ENCODE measurements at places on chromosomes 1 and 21.

GRCh38 chr1:227234998-227235405 is 83.3 kb downstream of the CDC42BPA start:
- DNase-seq: peak; percentile 51

DNA sequence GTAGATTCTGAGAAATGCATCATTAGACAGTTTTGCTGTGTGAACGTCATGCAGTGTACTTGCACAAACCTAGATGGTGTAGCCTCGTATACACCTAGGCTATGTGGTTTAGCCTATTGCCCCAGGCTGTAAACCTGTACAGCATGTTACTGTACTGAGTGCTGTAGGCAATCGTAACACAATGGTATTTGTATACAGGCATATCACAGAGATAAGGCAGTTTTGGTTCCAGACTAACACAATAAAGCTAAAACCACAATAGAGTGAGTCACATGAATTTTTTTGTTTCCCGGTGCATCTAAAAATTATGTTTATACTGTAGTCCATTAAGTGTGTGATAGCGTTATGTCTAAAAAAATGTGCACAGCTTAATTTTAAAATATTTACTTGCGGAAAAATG is 6.9 kb downstream of the IL10RB start:
- no peak for DNase-seq

DNA sequence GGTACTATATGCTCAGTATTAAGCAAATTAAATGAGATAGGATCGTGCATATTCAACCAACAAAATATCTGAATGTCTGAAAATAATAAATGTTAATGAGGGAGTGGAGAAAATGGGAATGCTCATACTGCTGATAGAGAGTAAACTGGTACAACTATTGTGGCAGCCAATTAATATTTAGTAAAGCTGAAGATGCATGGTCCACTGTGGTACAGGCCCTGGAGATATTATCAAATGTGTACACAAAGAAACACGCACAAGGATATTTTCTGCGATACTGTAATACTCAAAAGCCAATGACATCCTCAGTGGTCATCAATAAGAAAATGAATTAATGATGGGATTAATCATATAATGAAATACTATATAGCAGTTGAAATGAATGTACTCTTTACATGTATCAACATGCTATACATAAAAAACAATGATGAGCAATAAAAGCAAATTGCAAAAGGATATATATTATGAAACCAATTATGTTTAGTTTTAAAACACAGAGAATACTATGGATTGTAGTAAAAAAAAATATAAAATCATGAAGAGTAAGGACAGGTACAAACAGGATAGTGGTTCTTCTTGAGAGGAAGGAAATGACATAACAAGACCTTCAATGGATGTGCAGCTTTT is 25.0 kb downstream of the MRPL39 start:
- no peak for DNase-seq

GRCh38 chr1:154404511-154404931 is 622 bp upstream of the IL6R start:
- DNase-seq: no peak

DNA sequence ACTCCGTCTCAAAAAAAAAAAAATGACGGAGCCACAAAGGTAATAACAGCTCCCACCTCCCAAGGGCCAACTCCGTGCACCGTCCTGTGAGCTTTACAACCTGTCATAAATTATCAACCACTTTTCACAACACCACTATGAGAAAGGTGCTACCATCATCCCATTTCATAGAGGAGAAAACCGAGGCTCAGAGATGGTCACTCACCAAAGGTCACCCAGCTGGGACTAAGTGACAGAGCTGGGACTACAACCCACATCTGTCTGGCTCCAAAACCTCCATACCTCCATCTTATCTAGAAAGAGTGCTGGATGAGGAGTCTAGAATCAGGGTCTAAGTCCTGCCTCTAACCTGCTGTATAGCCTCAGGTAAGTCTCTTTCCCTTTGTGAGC is 43.6 kb upstream of the ECE1 start:
- DNase-seq: no peak

DNA sequence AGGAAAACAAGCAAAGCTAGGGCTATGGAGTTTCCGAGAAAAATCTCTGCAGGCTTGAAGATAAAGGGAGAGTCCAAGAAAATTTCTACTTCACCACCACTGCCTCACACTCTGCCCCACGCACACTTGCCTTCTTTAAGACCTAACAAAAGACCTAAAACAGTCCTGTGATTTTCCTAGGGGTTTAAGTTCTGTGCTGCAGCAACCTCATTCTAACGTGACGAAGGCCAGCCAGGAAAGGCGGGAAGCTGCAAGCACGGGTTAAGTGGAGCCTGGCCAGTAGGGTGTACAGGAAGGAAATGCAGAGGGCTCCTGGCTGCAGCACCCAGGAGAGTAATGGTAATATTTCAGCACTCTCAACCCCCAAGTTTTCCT is 1.5 kb downstream of the SPATA6 start:
- peak; percentile 17 for DNase-seq

DNA sequence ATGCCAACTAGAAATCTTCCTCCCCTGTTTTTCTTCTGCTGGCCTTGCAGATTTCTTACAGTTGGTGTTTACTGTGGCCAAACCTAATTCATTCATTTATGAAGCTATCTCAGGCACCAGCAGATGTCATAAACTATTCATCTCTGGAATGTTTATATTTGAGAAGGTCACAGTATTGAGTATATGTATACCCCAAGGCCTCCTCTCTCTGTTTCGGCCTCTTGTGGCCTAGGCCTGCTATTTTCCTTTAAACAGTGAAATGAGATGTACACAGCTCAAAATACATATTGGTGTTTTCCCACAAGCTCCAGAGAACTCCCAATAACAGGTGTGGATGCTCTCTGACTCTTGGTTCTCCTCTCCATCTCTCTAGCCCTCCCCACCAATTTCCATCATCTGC is 520.7 kb upstream of the CAMK1G start:
- no peak for DNase-seq

GRCh38 chr1:63868268-63868781 is 94.5 kb downstream of the ROR1 start:
- peak; percentile 89 for DNase-seq

DNA sequence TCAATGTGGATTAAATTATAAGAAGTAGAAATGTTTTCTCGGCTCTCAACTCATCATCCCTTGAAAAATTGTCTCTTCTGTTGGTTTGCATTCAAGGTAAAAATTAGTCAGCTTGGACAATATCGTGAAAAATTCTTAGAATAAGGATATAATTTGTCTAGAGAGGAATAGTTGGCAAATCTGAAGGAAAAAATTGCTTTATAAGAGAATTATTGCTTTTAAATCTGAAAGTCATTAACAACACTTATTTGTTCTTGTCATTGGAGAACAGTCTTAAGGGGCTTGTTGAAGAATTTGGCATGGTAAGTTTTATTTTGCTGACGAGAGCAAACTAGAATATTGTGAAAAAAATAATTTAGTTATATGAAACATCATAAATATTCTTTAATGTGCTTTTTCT is 26.4 kb downstream of the ANGPTL1 start:
- DNase-seq: no peak

DNA sequence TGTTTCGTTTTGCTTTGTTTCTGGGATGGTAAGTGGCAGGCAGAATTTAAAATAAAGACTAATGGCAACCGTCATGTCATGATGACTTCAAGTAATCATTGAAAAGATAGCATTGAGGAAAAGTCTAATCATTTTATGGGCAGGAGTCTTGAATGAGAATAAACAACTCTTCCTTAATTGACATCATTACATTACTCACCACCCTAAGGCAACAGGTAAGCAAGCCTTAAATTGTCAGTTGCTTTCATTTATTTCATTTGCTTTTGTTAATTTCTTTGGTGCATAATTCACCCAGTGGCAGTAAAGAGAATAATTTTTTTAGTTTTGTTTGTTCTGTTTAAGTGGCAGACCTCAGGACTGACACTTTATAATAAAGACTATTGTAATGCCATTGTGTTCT is 669.0 kb downstream of the RWDD3 start:
- peak; percentile 5 for DNase-seq

DNA sequence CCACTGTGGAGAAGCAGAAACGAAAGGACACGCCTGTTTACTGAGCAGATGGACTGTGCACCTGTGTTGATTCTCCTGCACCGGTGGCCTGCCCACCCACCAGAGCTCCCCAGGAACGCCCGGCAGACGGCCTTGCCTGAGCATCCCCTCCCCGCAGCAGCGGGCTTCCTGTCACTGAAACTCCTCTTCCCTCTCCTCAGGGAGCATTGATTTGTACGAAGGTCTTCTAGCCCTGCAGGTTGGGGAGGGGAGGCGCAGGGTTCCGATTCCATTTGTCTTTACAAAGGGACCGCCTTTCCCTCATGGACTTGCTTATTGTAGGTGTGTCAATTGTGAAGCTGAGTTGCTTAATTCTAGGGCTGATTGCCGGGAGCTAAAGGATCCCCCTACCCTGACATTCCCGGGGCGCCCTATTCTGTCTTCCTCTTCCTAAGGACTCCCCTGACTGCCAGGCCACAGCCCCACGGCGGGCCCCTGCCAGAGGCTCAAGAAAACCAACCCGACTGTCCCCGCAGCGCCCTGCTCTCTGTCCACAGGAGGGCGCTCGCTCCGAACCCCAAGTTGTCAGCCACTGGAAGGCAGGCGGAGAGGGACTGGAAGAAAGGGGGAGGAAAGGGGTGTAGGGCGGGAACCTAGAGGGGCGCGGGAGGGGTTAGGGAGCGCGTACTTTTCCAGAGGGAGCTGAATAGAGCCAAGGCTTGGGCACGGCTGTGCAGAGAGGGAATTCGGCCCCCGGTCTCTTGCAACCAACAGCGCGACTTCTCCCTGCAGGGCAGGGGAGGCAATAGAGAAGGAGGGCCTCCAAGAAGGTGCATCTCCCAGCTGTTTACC is 2.8 kb downstream of the S100A6 start:
- DNase-seq: peak; percentile 76

- DNase-seq: no peak
Measured at GRCh38 chr21:43829161-43829560, 35.9 kb upstream of the AGPAT3 start.

DNA sequence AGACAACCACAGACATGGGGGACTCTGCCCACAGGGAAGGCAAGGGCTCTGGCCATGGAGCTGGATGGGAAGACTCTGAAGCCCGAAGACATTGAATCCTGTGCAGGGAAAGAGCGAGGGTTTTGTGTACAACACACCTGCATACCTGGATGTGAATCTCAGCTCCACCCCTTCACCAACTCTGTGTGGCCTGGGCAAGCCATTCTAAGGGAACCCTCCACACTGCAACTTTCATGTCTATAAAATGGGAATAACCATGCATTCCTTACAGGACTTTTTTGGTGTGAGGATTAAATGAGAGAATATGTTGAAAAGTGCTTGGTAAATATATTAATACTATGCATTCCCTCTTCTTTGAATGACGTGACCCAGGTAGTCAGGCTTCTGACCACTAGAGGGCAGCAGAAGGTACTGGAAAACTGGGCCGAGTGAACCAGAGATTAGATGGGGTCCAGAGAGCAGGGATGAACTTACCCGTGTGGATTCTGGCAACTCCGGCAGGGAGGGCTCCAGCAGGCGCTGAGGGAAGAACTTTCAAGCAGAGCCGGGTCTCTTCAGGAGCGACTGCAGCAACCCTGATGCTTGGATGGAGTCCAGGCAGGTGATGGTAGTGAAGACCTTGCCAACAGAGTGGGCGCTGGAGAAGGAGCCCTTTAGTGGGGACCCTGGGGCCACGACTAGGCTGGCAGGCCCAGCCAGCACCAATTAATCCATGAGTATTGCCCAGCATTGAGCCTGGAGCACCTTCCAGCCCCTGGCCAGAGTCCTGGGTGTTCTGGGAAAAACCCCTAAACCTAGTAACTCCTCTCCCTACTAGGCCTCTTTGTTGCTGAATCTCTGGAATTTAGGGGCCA is 834 bp upstream of the ELF3 start:
- DNase-seq: peak; percentile 80

DNA sequence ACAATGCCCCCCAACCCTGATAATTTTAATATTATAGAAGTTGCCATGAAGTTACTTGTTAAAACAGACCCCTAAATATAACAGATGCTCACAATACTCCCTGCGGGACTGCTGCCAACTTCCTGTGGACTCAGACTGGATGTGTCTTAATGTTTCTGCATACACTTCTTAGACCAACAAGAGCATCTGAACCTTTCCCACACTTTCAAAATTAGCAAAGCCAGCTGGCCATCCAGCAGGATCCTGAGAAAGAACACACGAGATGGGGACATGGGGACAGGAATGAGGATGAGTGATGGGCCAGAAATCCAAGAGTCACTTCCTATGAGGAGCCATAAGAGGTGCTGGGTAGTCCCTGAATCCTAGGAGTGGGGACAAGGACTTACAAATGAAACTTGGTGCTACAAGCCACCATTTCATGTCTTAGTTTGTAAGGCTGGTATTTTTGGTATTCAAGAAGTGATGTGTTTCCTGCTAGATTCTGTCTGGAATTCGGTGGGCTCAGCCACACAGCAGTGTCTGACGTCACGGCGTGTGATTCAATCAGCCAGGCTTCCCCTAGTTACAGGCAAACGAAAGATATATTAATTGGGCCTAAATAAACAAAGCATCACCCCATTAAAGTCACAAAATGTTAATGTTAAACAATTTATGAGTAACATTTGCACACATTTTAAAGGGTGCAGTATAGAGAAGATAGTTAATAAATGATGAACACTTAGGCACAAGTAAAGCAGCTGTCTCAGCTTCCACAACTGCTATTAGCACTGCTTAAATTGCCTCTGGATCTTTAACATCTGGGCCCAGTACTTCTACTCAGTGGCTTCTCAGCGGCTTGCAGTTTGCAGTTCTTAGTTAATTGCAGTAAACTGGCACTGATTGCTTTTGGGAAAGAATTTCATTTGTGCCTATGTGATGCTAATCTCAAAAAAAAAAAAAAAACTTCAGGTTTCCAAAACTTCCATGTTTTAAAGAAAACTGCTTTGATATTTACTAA is 41.2 kb upstream of the RGS8 start:
- DNase-seq: no peak

DNA sequence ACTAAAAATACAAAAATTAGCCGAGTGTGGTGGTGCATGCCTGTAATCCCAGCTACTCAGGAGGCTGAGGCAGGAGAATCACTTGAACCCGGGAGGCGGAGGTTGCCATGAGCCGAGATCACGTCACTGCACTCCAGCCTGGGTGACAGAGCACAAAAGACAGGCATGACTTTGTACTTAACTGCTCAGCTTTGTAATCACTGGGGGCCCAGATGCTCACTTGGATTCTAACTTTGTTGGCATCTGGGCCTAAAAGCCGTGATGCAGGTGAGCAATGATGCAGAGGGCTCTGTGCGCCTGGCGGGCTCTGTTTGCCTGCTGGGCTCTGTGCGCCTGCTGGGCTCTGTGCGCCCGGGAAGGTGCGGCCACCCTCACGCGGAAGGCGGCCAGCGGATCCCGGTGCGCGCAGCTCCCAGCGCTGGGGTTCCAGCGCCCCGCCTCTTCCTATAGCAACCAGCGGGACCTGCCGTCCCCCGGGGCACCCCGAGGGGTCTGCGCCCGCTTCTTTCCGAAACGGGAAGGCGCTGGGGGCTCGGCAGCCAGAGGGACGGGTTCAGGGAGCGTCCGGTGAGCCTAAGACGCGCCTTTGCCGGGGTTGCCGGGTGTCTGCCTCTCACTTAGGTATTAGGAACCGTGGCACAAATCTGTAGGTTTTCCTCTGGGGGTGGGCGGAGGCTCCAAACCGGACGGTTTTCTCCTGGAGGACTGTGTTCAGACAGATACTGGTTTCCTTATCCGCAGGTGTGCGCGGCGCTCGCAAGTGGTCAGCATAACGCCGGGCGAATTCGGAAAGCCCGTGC is 31.7 kb downstream of the PRMT2 start:
- DNase-seq: peak; percentile 49
